Fibroblast of skin of right biceps (primary cell): ENCODE measurements at places on chromosomes 1 and 21.

GRCh38 chr1:230401101-230401500 is 25.0 kb downstream of the PGBD5 start:
- no peak for DNase-seq

DNA sequence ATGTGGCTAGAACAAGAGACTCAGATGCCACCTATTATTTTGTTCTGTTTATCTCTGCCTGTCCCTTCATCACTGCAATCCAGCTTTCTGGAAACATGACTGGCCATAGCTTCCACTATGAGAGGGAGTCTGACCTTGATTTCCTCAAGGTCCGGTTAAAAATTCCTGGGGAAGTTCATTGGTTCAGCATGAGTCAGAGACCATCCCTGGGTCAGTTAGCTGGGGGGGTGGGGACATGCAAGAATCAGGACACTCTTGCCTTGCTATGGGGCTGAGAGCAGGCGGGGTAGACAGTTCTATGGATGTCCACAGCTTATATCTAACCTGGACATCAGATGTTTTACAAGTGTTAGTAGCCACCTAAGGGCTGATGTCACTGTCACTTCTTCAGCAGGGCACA is 81.1 kb downstream of the TENT5C start:
- peak; percentile 60 for DNase-seq

DNA sequence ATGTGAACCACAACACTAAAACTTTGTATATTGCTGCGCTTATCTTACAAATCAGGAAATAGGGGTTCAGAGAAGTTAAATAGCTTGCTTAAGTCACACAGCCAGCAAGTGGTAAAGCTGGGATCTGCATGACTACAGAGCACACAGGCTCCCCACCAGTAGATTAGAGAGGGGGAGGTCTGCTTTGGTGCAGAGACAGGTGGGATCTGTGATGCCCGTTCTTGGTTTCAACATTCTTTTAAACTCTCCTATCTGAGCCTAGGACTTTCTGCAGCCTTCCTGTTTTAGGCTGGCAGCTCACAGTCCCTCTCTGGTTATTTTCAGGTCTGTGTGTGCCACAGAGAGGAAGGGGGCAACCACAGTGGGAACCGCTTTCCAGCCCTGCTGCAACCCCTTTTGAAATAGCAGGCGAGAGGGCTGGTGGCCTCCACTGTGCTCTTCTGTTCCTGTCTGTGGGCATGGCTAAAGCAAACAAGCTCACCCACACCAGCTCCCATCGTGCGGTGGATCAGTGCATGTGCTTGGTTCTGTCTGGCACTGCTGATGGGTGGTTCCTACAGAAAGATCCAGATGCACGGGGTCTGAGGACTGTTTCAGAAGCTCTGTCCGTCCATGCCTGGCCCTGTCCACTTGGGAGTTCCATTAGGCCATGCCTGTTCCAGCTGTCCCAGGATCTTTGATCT is 1.7 kb upstream of the IL6R start:
- DNase-seq: no peak

- DNase-seq: no peak
Observed at GRCh38 chr21:44868707-44869106, 4.8 kb downstream of the PTTG1IP start.

DNA sequence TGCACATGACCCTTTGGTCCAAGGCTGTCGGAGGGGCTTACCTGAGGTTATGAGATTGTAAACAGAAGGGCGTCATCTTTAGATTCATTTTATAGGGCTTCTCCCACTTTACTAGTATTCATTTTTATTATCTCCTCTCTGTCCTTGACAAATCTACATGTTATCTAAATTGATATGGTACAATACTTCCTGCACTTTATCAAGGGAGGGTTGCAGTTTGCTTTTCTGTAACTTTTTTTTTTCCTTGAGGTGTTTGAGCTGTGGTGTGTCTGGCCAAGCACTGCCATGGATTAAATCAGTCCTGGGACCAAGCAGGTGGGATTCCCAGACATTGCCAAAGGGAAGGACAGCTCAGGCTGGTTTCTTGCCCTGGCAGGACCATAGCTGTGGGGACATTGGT is 32.0 kb upstream of the B3GALT5 start:
- DNase-seq: no peak

DNA sequence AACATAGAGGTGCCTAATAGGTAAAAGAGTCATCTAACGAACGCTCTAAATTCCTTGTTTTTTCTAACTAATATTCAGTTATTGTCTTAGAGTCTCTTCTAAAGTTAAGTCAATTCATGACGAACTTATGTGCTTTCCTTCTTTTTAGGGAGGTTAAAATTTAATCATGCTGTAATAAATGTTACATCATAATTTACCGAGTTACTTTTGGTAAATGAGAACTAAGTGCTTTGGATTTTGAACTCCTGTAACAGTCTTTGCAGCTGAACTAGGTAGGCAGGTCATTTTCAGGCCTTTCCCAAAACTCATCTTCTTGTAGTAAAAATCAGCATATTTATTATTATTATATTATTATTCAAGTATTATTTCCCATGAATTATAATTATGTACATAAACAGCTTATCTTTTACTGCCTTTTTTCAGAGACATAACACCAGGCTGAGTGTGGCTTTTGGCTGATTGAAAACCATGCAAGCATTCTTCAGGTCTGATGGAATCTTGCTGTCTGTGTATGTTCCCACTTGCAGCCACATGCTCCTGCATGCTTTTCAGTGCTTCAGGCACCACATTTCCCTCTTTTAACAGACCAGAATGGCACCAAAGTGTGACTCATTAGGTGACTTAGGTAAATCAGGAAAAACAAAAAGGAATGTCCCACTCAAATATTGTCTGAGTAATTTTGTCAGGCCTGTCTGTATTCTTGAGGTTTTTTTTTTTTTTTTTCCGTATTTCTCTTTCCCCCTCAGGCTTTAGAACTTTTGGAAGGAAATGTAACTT is 81.0 kb upstream of the CD55 start:
- DNase-seq: peak; percentile 67

GRCh38 chr1:39145331-39145965 is 59.0 kb upstream of the MACF1 start:
- peak; percentile 34 for DNase-seq

- DNase-seq: no peak
Observed at GRCh38 chr1:102434421-102434820, 437.7 kb upstream of the OLFM3 start.

- no peak for DNase-seq
Observed at GRCh38 chr1:210707300-210708240, 378.9 kb downstream of the HHAT start.

- DNase-seq: no peak
Observed at GRCh38 chr1:153324912-153325311, 12.2 kb upstream of the PGLYRP3 start.

DNA sequence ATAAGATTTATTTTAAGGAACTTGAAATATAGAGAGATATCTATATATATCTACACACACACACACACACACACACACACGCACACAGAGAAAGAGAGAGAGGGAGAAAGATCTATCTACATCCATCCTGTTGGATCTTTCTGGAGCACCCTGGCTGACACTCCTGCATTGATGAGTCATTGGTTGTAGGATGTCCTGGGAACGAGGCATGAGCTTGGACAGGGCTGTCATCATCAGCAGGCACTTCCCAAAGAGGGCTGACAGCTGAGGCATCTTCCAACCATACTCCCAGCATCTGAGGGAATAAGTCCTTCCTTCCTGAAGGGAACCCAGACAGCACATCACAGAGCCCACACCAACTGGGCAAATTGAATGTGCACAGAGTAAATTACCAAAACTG is 99.1 kb upstream of the ERG start:
- peak; percentile 55 for DNase-seq

GRCh38 chr1:189971656-189972055 is 506.0 kb downstream of the BRINP3 start:
- no peak for DNase-seq

GRCh38 chr1:46691997-46692790 is 20.5 kb downstream of the TEX38 start:
- DNase-seq: peak; percentile 19

- peak; percentile 31 for DNase-seq
Observed at GRCh38 chr1:190175320-190175719, 302.3 kb downstream of the BRINP3 start.

DNA sequence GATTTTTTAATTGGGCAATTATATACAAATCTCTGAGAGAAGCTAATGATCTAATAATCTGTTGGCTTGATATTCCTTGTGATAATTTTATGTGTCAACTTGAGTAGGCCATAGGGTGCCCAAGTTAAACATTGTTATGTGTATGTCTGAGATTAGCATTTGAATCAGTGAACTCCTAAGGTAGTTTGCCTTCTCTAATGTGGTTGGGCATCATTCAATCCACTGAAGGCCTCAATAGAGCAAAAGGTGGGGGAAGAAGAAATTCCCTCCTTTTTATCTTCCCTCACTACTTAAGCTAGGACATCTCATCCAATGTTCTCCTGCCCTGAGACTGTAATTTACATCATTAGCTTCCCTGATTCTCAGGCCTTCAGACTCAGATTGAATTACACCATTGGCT is 394.5 kb downstream of the LMO4 start:
- no peak for DNase-seq

DNA sequence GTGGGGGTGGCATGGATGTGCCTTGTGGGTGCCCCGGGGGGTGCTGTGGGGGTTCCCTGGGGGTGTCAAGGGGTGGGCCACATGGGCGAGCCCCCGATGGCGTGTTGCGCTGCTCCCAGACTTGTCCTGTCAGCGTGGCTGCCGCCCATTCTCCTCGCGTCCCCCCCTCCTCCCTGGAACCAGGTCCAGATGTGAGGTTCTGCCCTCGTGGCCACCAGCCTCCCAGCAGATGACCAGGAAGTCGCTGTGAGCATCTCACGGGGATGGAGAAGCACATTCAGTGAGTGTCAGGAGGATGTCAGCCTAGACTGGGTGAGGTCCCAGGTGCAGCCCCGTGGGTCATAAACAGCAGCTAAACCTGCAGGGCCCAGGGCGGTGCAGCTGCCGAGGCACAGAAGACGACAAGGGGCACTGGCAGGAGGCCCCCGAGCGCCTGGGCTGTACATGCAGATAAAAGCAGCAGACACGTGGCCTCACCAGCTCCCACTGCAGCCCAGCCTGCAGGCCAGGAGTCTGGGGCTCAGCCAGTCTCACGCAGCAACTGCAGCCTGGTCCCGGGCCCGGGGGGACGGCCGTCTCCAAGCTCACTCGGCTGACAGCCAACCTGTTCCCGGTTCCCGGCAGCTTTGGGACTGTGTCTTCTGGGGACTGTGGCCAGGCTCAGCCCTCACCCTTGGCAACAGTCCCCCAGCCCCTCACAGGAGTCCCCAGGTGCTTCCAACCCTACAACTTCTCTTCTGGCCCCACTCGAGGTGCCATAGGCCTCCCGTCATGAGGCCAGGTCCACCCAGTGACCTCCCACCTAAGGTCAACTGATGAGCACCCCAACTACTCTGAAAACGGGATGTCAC is 17.5 kb upstream of the COL6A2 start:
- DNase-seq: peak; percentile 77

DNA sequence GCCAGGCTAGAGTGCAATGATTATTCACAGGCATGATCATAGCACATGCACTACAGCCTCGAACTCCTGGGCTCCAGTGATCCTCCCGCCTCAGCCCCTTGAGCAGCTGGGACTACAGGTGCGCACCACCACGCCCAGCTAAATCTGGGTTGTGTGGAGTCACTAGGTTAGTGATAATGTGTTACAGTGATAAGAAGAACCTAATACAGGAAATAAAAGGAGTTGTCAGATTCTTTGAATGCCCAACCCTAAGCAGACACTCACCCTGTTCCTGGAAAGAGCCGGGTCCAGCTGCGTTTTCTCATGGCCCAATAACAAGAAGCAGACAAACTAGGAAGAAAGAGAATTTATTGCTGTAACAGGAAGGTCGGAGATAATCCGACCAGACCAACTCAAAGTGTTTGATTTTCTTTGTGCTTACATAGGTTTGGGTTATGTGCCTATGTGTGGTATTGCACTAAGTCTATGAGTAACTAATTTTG is 8.8 kb downstream of the IFNGR2 start:
- DNase-seq: no peak
